ENCODE measurements at places on chromosomes 2 and 18. TPM values are rescaled to one million over a fixed set of nuclear protein-coding genes. Genes with fewer than 3 reads are reported as not detected.

The CYP27A1 gene
- total RNA-seq: 354 TPM

The CCDC141 gene
- total RNA-seq: 1.0 TPM

DNA sequence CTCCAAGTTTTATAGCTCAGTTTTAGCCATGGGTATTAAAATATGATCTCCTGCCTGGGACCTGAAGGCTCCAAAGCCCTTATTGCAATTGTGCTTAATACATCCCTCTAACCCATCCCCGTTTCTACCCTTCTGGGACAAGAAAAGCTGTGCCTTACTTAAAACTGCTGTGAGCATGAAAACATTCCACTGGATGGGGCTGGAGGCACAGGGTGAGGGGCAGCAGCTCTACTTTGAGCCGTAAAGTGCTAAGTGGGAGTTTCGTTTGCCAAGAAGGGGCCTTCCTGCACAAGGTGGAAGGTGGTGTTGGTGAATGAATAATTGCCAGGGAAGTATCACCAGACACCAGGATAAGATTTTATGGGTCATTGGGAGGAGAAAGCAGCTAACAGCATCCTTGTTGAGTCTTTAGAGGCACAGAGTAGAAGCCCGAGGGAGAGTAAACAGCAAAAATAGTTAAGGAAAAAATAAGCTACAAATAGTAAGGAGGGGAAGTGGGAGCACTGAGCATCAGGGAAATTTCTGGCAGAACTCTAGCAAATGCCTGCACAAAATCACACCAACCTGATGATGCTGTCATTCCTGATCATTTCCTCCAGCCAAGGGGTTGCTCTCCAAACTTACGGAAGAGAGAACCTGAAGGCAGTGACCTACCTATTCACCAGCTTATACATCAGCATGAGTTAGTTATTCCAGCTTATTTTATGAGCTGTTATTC, 218.4 kb downstream of the MREG start:
- no peak for DNase-seq

DNA sequence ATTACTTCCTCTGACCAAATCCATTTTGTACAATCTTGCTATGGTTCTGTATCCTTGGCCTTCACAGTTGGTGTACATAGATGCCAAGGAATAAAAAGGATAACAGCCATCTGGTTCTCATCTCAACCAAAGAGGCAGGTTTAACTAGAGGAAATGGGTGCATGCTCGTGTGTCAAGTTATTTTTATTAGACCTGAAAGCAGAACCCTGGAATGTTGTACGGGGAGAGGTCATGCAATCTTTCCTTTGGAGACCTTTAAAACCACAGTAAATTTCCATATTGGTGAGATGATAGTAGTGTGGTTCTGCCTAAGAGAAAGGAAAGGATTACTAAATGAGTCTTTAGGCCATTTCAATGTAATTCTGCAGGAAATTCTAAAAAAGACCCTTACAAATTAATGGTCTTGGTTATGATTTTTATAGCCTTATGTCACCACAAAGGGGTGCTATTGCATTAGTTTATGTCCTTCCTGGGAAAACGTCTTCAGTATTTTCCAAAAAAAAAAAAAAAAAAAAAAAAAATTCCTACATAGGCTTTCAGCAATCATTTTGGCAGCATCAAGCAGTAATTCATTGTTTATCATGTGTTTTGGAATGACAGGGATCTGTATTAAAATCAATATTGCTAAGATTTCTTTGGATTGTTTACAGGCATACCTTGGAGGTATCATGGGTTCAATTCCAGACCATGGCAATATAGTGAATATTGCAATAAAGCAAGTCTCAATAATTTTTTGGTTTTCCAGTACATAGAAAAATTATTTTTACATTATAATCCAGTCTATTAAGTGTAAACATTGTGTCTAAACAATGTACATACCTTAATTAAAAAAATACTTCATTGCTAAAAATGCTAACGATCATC, 270.8 kb downstream of the NYAP2 start:
- no peak for DNase-seq

- DNase-seq: no peak
Observed at GRCh38 chr18:29652797-29653196, 1389.7 kb downstream of the DSC3 start.

- no peak for DNase-seq
Observed at GRCh38 chr2:196172951-196173350, 1.6 kb upstream of the STK17B start.

GRCh38 chr18:3447068-3447894, 2.7 kb upstream of the TGIF1 start:
- DNase-seq: peak; percentile 71

The MYCN gene
- total RNA-seq: 1.3 TPM

GRCh38 chr18:34117319-34117718, 107.4 kb downstream of the NOL4 start:
- DNase-seq: no peak

The THSD7B gene
- 0.75 TPM for total RNA-seq

The STEAP3 gene
- 153 TPM for total RNA-seq

GRCh38 chr18:12001421-12001820, 20.1 kb downstream of the IMPA2 start:
- no peak for DNase-seq

The ZNF521 gene
- 3.7 TPM for total RNA-seq

The MEP1B gene
- 0.08 TPM for total RNA-seq

DNA sequence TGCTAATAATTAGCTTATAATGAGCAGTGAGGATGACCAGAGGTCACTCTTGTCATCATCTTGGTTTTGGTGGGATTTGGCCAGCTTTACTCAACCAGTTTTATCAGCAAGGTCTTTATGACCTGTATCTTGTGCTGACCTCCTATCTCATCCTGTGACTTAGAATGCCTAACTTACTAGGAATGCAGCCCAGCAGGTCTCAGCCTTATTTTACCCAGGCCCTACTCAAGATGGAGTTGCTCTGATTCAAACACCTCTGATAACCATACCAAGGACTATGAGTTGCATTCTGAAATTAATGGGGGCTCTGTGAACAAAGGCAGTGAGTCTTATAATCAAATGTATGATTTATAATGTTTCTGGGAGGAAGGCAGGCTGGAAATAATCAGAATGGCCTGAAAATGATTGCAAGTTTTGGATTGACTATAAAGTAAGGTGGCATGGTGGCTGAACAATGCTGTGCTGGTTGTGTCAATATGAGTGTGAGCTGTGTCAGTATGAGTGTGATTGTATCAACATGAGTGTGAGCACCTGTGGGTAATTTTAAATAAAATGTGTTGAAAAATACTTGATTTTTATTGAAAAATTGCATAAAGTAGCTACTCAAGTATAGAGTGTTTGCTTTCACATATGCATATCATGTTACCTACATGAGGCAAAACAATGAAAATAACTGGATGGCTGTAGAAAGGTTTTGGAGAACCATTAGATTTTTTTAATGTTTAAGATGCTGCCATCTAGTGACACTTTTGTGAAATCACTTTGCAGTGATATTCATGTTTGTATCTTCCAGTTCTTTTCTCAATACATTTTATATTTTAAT, 103.0 kb downstream of the KYNU start:
- no peak for DNase-seq

DNA sequence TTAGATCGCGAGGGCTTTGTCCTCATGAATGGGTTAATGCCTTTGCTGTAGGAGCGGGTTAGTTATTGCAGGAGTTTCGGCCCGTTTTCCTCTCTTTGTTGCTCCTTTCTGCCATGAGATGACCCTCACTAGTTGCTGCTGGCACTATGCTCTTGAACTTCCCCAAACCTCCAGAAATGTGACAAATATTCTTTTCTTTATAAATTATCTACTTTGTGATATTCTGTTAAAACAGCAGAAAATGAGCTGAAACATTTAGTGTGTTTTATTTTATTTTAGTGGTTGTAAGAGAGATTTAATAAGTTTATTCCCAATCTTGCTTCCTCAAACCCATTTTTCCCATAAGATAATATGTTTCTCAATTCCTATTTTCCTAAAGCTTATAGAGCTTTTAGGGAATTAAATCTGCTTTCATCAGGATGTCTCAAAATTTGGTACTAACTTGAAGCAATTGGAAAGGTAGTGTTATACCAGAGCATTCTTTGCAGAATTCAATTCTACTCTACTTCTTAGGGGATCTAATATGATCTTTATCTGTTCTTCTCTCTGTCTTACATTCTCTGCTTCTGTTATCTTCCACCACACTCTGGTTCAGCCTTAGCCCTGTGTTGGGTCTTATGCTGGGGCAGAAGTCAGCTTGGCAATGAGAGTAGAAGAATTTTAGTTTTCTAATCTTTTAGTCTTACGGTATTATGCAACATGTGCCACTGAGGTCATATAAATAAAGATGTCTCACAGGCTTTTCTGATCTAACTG, 23.1 kb downstream of the DDX1 start:
- no peak for DNase-seq

DNA sequence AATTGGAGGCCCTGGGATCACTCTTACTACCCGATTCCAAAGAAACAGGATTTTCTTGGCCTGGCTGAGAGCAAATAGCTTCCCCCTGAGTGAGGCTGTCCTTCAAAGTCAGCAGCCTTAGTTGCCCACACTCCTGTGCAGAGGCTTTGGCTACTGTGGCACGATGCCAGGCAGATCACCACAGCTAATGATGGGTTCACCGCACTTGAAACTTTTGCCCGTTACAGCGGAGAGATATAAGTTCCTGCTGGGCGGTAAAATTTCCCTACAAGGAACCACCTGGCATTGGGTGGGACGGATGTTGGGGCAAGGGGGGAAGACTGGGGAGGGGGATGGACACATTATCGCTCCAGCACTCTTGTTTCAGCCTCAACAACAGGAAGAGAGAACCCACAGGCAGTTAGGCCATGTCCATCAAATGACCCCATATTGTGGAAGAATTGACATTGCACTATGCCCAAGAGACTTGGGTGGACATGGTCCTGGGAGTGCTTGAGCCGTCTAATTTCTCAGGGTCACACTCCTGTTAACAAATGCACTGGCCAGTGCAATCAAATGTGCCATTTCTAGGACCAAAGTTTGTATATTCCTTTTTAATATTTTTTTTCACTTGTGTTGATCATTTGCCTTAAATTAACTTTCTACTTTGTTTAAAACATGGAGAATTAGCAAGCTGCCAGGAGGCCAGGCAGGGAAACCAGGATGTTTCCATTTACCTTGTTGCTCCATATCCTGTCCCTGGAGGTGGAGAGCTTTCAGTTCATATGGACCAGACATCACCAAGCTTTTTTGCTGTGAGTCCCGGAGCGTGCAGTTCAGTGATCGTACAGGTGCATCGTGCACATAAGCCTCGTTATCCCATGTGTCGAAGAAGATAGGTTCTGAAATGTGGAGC, 4.4 kb downstream of the IL1B start:
- no peak for DNase-seq

The KCNE4 gene
- 0.33 TPM for total RNA-seq

The DLGAP1 gene
- 1.2 TPM for total RNA-seq

The EFR3B gene
- 0.33 TPM for total RNA-seq

Measured in liver (tissue), 10 donors.